ENCODE measurements at places on chromosomes 16 and 17.
A peak's percentile ranks its signal among the peaks of the same experiment; 100 is the strongest.

DNA sequence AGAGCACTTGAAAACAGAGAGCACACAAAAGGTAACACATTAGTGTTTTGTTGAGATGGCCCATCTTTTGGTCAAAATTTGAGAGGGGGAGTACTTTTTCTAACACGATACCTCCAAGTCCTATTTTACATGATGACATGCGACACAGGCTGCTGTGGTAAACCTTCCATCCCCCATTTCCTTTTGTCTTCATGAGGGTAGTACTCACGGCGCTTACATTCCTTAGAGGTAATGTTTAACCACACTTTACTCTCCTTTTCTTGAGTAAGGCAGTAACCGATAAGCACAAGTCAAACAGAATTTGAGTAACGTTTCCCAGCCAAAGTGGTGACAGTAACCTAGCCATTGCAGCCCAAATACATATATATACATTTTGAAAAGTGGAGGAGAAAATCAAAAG, 35.8 kb upstream of the PITPNM3 start:
- no peak for DNase-seq

- DNase-seq, result no peak
Observed at GRCh38 chr16:71762186-71762585, 37.7 kb upstream of the PHLPP2 start.

GRCh38 chr17:2440930-2441329, 40.1 kb upstream of the MNT start:
- no peak for DNase-seq

DNA sequence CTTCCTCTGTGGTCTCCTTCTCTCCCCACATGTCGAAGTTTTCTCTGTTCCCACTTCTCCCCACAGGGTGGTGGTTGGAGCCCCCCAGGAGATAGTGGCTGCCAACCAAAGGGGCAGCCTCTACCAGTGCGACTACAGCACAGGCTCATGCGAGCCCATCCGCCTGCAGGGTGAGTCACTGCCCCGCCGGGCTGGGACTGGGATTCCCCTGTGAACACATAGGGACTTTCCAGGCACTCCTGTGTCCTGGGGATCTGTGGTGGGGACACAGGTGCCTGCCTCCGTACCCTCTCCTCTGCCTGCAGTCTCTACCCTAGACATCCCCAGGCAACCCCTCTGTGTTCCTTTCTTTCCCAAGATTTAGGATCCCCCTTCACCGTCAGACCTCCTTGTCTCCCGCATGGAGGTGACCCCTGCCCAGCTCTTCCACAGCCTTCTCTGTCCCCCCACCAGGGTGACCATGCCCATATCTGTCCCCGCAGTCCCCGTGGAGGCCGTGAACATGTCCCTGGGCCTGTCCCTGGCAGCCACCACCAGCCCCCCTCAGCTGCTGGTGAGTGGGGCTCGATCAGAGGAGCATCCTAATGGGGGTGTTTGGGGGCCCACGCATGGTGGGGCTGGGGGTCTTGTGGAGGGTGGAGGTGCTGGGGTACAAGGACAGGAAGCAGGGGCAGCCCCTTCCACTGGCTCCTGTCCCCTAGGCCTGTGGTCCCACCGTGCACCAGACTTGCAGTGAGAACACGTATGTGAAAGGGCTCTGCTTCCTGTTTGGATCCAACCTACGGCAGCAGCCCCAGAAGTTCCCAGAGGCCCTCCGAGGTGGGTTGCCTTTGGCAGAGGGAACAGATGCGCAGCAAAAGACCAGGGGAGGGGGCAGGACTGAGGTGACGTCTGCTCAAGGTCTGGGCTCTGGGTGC, 5.8 kb downstream of the ITGAM start:
- DNase-seq, result no peak

DNA sequence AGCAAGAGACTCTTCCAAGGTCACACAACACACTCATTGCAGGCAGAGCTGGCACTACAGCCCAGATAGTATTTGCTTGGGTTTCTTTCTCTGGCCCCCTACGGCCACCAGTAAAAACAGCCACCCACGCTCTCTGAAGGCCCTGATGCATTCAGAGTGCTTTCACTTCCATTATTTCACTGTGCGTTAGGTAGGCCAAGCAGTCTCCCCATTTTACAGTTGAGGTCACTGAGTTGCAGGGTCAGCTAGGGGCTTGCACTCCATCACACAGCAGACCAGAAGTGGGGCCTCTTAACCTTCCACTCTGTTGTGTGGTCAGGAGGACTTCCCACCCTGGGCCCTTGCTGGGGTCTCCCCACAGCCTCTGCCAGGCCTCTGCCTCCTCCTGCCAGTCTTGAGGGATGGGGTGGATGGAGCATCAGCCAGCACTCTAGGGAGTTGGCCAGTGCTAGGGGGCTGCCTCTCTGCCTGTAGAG, 2.5 kb downstream of the TBX21 start:
- DNase-seq, result no peak

GRCh38 chr17:9072696-9073339, 51.5 kb downstream of the NTN1 start:
- peak; percentile 0 for DNase-seq

DNA sequence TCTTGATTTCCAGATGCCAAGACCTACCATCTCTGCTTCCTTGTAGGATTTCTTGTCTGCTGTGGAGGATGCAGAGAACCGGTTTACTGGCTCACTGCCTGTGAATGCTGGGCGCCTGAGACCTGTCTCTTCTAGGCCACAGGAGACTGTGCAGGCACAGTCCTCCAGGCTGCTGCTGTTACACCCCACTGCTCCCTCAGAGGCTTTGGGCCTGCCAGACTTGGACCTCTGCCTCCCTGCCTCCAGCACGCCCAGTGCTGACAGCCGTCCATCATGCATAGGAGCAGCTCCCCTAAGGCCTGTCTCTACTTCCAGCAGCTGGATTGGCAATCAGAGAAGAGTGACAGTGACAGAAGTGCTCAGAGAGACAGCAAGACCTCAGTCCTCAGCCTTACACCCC, 6.1 kb downstream of the HROB start:
- no peak for DNase-seq

- DNase-seq, result peak; percentile 91
Observed at GRCh38 chr17:42193969-42194899, at the start of gene GHDC. GHDC (minus strand) TSS chr17:42194494; CDS start chr17:42193581, 913 bp downstream.

GRCh38 chr17:57285701-57286100, 29.4 kb downstream of the MSI2 start:
- no peak for DNase-seq

- DNase-seq, result no peak
Observed at GRCh38 chr16:79213214-79213613, 387.3 kb downstream of the MAF start.

GRCh38 chr16:53695070-53695469, 8.6 kb downstream of the RPGRIP1L start:
- no peak for DNase-seq

GRCh38 chr17:17872547-17873345, 36.0 kb upstream of the SREBF1 start:
- DNase-seq, result no peak

DNA sequence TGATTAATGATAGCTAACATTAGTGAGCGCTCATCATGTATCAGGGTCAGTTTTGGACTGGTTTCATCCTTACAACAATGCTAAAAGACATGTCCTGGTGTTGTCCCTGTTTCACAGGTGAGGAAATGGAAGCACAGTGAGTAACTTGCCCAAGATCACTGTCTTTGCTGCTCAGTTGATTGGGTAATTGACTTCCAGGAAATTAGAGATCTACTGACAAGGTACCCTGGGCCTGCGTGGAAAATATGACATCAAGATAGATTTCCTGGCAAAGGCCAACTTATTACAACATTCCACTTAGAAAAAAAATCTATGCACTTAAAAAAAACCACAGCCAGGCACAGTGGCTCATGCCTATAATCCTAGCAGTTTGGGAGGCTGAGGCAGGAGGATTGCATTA, 96.3 kb downstream of the CYLD start:
- no peak for DNase-seq

DNA sequence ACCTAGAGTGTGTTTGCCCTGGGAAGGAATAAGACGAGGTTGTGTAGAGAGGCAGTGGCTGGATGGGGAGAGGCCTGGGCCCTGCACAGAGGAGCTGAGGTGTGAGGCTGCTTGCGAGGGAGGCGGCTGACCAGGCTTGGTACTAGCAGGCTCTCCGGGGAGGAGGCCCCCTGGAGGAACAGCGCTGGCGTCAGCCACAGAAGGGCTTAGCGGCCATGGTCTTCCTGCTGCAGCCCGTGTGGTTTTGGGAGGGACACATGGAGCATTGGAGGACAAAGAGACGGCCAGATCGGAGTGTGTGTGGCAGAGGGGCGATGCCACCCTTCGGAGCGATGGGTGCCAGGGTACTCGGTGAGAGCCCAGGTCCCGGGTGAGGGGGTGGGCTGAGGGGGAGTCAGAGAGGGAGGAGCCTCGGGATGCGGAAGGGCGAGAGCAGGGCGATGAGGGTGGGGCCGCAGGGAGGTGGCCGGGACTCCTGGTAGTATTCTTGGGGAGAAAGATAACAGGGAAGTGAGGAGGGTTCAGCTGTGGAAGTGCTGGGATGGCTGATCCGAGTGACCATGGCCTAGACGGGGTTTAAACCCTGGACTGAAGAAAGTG, 8.3 kb downstream of the BANP start:
- no peak for DNase-seq
